ENCODE measurements at places on chromosomes 2 and 18. TPM values are rescaled to one million over a fixed set of nuclear protein-coding genes. Genes with fewer than 3 reads are reported as not detected.

Gene PSMA8
- polyA plus RNA-seq, result not detected

- DNase-seq, result no peak
Observed at GRCh38 chr2:131036696-131037397, 56.4 kb downstream of the FAM168B start.

DNA sequence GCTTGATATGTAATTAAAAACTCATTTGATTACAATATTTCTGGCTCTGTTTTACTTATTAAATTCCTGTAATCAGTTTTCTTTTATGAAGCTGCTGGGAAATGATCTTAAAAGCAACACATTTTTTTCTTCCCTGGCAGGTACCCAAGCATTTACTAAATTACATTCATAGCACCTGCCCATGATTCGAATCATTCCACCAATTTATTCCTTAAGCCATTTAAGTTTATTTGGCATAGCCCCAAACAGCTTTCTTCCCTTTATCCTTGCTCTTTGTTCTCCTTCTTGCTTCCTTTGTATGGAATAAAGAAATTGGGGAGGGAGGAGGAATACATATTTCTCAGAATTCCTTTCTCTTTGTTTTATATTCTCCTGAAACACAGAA, 241.3 kb downstream of the AGPS start:
- no peak for DNase-seq

DNA sequence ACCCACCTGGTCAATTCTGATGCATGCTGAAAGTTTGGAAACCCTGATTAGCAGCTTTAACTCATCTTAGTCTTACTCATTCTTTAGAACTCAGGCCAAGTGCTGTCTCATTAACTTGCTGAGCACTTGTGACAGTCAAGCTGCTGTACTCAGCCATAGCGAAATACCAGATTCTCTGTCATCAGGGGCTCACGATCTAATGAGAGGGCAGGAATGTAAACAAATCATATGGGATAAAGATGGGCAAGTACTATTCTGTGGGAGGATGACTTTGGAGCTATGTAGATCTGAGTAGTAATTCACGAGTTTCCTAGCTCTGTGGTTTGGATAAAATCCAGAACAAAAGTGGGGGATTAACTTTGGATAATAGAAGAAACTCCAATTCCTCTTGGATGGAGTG, 376.6 kb downstream of the HRH4 start:
- peak; percentile 98 for DNase-seq

GRCh38 chr2:103792042-103792441, 1030.2 kb downstream of the TMEM182 start:
- no peak for DNase-seq

GRCh38 chr2:17871639-17872038, 6.8 kb upstream of the KCNS3 start:
- no peak for DNase-seq

Gene ABHD1
- polyA plus RNA-seq, result 0.24 TPM

GRCh38 chr2:37619230-37619958, 52.0 kb downstream of the CDC42EP3 start:
- no peak for DNase-seq

Gene GPD2
- polyA plus RNA-seq, result 12.0 TPM

DNA sequence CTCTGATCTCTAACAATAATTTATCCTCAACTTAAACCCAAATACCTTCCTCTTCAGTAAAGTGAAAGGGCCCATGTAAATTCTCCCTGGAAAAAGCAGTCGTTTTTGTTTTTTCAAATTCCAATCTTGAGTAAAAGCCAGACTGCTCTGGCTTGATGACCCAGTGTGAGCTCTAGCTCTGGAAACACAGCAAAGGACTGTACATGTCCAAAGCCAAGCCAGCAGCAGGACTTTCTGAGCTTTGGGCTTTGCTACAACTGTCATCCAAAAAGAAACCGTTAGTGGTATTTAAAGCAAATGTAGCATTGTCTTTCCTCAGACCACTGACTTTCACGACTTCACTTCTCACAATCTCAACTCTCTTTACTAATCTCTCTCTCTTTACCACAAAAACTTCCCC, 25.4 kb downstream of the SH3YL1 start:
- DNase-seq, result peak; percentile 4

DNA sequence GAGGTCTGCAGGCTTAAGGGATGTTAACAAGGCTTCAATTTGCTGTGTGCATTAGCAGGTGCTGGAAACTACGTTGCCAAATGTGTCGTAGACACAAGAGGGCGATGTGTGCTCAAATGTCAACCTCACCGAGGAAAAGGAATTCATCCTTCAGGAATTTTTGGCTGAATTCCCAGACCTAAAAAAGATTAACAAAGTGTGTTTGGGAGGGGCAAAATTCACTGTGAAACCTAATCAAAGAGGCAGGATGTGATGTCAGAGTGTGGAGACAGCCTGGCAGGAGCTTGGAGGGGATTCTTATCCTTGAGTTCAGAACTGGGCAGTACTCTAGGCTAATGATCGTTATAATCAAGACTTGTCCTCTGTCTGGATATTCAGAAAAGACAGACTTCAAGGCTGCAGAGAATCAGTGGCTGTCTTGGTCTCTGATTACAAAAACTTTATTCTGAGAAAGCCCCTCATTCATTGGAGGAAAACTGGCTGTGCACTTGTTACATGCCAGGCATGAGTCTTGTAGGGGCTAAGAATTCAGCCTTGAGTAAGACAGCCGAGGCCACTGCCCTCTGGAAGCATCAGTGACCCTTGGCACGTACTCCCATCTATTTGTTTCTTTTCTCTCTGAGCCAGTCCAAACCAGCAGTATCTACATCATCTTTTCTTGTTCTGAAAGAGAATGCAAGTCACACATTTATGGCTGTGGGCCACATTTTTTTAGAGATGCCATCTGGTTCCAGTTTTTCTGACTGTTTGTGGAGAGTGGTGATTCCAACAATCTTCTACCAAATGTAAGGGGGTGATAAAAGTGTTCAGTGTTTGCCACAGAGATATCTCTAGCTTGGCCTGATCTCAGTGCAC, 18.7 kb upstream of the SCYGR1 start:
- DNase-seq, result peak; percentile 99

DNA sequence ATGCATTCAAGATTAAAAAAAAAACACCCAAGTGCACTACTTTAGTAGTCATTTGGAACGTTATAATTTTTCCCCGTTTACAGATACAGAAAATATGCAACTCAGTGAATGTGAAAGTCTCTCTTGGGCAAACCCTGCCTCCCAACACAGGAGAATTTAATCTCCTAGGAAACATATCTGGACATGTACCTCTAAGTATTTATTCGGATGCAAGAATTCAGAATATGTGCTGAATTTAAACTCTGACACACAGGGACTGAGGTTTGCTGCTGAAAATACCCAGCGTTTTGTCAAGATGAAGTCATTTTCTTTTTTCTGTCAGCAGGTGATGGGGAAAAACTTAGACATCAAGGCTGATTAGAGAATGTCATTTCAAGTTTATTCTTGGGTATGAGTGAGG, 105.4 kb downstream of the ACKR3 start:
- DNase-seq, result peak; percentile 2

DNA sequence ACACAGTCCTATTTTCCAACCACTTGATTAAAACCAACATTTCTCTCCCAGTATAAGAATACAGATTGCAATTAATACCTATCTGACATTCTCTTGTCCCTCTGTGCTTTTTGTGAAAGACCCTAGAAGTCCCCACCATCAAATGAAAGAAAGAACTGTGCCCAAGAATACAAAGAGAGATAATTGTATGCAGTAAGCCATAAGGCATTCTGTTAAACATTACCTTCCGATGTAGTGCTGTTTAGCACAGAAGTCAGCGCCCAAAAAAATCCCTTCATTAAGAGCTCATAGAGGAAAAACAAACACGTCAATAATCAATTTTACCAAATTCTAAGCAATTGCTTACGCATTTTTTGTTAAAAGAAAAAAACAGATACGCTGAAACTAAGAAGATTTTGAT, 41.1 kb downstream of the ZNF516 start:
- no peak for DNase-seq

- DNase-seq, result peak; percentile 38
Observed at GRCh38 chr2:9844576-9844975, 1.3 kb downstream of the TAF1B start.

DNA sequence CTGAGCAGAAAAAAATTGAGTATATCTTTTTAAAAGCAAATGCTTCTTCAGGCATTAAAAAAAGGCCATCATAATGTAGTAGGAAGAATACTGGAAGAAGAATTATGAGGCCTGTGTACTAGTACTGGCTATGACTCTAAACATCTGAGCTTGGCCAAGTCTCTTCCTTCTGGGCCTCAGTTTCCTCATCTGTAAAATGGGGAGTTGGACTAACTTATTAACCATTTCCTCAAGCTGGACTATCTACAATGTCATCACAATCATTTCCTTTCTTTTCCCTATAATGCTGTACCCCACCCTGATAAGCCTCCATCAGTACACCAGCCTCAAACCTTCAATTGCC, 29.3 kb downstream of the FABP1 start:
- no peak for DNase-seq

GRCh38 chr2:105814291-105814940, 69.7 kb downstream of the NCK2 start:
- no peak for DNase-seq

Gene BCL2
- polyA plus RNA-seq, result 0.33 TPM

Gene MC4R
- 0.14 TPM for polyA plus RNA-seq

- peak; percentile 15 for DNase-seq
Observed at GRCh38 chr2:218807626-218808025, 24.0 kb downstream of the PRKAG3 start.

DNA sequence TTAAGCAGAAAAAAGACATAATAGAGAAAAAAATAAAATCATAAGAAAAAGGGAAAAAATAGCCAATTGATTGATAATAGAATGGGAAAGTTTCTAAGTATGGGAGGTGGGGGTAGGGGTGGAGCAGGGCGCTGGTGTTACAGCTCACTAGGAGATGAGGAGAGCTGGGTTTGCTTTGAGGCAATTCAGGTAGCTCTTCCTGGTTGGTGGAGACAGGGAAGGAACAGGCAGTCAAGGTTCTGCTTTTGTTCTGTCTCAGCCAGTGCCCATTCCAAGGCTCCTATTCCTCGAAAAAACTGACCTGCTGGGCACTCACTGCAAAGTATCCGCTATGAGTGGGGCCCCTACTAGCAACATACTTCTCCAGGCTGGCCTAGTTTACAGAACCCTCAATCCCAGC, 1.7 kb upstream of the CNNM4 start:
- no peak for DNase-seq

GRCh38 chr2:109447251-109447661, 166.5 kb downstream of the SEPTIN10 start:
- DNase-seq, result peak; percentile 98

Gene SPATS2L
- 155 TPM for polyA plus RNA-seq

- DNase-seq, result no peak
Observed at GRCh38 chr2:152022090-152022489, 76.8 kb downstream of the CACNB4 start.

GRCh38 chr18:50775207-50775606, 44.6 kb downstream of the MRO start:
- no peak for DNase-seq

DNA sequence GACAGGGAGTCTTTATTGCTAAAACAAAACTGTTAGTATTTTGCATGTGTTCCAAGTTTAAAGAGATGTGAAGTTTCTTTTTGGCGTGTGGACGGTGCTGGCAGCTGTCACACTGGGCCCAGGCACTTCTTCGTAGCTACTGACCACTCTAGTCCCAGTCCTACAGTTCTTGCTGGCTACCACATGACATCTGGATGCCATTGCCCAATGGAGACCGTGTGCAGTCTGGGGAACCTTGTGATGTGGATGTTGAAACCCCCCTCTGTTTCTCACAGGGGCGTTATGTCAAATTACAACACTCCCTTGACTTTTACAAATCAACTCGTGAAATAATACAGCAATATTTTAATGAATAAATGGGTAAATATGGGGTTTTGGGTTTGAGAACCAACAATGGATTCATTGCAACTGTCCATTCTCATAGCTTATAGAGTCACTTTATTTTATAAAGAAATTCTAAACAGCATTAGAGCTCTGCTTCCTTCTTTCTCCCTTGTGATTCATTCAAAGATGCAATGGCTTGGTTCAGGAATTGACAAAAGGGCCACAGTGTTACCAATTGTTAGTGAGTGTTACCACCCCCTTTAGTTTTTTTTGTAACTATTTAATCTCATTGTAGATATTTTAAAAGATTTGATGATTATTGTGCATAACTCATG, 1.2 kb downstream of the GPD2 start:
- DNase-seq, result peak; percentile 43

GRCh38 chr2:230861552-230862255, 3.0 kb upstream of the ITM2C start:
- no peak for DNase-seq

Gene PSME4
- 20.3 TPM for polyA plus RNA-seq

DNA sequence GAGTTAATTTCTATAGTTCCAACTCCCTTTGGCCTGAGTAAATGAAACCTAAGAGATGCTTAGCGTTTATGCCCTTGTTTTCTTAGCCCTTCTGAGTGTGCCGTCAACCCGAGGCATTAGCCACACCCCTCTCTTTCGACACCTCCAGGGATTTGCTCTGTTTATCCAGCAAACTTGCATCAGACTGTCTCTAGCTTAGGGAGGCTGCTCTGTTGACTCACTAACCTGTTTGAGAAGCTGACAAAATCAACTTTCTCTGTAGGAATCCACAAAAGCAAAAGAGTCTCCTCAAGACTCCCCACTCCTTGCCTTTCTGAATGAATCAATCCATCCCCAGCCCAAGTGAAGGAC, 317.6 kb downstream of the TNS1 start:
- peak; percentile 95 for DNase-seq

DNA sequence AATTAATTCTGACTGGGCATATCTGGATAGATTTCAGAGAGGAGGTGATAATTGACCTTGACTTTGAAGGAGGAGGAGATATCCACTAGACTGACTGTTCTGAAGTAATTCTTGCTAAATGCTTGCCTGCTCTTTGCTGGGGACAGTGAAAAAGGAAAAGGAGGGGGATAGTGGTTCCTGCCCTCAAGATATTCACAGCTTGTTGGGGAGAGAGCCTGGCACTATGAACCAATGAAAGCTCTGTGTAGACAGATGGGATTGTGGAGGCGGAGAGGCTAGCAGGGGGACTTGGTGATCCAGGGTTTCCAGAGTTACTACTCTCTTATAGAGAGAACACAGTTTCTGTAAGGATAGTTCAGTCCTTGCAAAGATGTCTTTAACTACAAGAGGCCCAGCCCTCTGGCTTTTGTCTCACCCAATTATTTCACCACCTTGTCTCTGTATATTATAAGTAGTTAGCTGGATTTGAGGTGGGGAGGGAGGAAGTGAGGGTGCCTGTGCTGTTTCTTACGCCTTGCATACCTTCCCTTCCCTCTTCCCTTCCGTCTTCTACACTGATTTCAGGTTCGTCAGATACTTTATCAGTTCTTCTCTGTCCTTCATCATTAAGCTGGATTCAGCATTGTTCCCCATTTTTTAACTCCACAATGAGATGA, 190.4 kb downstream of the PRKCE start:
- DNase-seq, result no peak

- no peak for DNase-seq
Observed at GRCh38 chr18:51391215-51391614, 193.7 kb upstream of the MEX3C start.

Data from IMR-90 (cell line).